HT1080 (cell line): ENCODE measurements at places on chromosomes 6 and 20. TPM values are rescaled to one million over a fixed set of nuclear protein-coding genes. Genes with fewer than 3 reads are reported as not detected.

The PLG gene
- total RNA-seq, result not detected in 2 replicates

The TNFRSF6B gene
- 5.9 and 7.2 TPM in 2 replicates for total RNA-seq

The PBOV1 gene
- not detected in 2 replicates for total RNA-seq

The ZBP1 gene
- not detected in 2 replicates for total RNA-seq

The TRIM31 gene
- 0.03 TPM in 1 of 2 replicates, not detected in the other for total RNA-seq

The TCP11 gene
- 0.13 TPM in 1 of 2 replicates, not detected in the other for total RNA-seq

The TXLNB gene
- 0.07 and 0.40 TPM in 2 replicates for total RNA-seq

The XKR7 gene
- total RNA-seq, result not detected in 2 replicates

The FILIP1 gene
- 0.30 and 0.85 TPM in 2 replicates for total RNA-seq

The CST8 gene
- not detected in 2 replicates for total RNA-seq

The SLC25A27 gene
- 0.90 and 2.7 TPM in 2 replicates for total RNA-seq

The BHLHE23 gene
- total RNA-seq, result not detected in 2 replicates

The PACSIN1 gene
- total RNA-seq, result not detected in 2 replicates

The OTOR gene
- not detected in 2 replicates for total RNA-seq

The CCM2L gene
- 0.03 TPM in 1 of 2 replicates, not detected in the other for total RNA-seq

The CYP24A1 gene
- total RNA-seq, result 0.03 TPM in 1 of 2 replicates, not detected in the other

The MYLIP gene
- total RNA-seq, result 6.1 and 6.7 TPM in 2 replicates

The EYS gene
- 0.20 and 0.87 TPM in 2 replicates for total RNA-seq

The ZKSCAN4 gene
- 3.2 and 4.8 TPM in 2 replicates for total RNA-seq

The EZR gene
- total RNA-seq, result 228 and 253 TPM in 2 replicates

The HLA-DPA1 gene
- 2.2 and 8.9 TPM in 2 replicates for total RNA-seq

The ASIP gene
- not detected in 2 replicates for total RNA-seq

The MAK gene
- 0.07 TPM in 1 of 2 replicates, not detected in the other for total RNA-seq

The TOX2 gene
- 3.5 and 8.3 TPM in 2 replicates for total RNA-seq

The PRDM13 gene
- total RNA-seq, result not detected in 2 replicates

The CD93 gene
- 0.03 and 0.20 TPM in 2 replicates for total RNA-seq

The NKX2-4 gene
- total RNA-seq, result 1.8 and 3.1 TPM in 2 replicates
